Endodermal cell (in vitro differentiated cells): ENCODE measurements at places on chromosomes 2 and 18. TPM values are rescaled to one million over a fixed set of nuclear protein-coding genes. Genes with fewer than 3 reads are reported as not detected.

PIK3C3 gene
- 64.8 and 67.1 TPM in 2 replicates for total RNA-seq

ATOH8 gene
- total RNA-seq, result 1.2 and 1.3 TPM in 2 replicates

MGAT4A gene
- total RNA-seq, result 9.1 to 12.2 TPM (median 11.1 TPM) in 3 replicates

CPLX4 gene
- not detected in 2 replicates for total RNA-seq

DRC1 gene
- total RNA-seq, result 0.48 and 0.70 TPM in 2 replicates

PREPL gene
- total RNA-seq, result 28.9 TPM in 2 replicates

ANXA4 gene
- 19.1 and 21.4 TPM in 2 replicates for total RNA-seq

ITGB6 gene
- total RNA-seq, result 0.23 and 0.24 TPM in 2 replicates

MAPK4 gene
- total RNA-seq, result 1.4 and 2.0 TPM in 2 replicates

FHOD3 gene
- 1.5 and 2.8 TPM in 2 replicates for total RNA-seq

LYPD6B gene
- total RNA-seq, result 2.8 to 14.9 TPM (median 14.5 TPM) in 3 replicates

DSC2 gene
- total RNA-seq, result 68.6 and 72.4 TPM in 2 replicates

RNF144A gene
- 15.9 to 26.0 TPM (median 25.4 TPM) in 3 replicates for total RNA-seq

AMER3 gene
- 0.91 to 1.1 TPM in 2 of 3 replicates, not detected in the other for total RNA-seq

UPP2 gene
- total RNA-seq, result not detected in 3 replicates

C2orf80 gene
- total RNA-seq, result not detected in 3 replicates

FBXO15 gene
- total RNA-seq, result 2.1 to 4.5 TPM (median 3.0 TPM) in 3 replicates

TANC1 gene
- total RNA-seq, result 2.9 to 10.8 TPM (median 3.4 TPM) in 3 replicates

AGAP1 gene
- 31.6 and 34.7 TPM in 2 replicates for total RNA-seq

METTL21A gene
- total RNA-seq, result 26.0 to 61.2 TPM (median 52.6 TPM) in 3 replicates

PRKCE gene
- 1.5 and 1.7 TPM in 2 replicates for total RNA-seq

SPIRE1 gene
- total RNA-seq, result 14.2 and 16.8 TPM in 2 replicates
